ENCODE measurements at places on chromosomes 4 and X.
A peak's percentile ranks its signal among the peaks of the same experiment; 100 is the strongest.

DNA sequence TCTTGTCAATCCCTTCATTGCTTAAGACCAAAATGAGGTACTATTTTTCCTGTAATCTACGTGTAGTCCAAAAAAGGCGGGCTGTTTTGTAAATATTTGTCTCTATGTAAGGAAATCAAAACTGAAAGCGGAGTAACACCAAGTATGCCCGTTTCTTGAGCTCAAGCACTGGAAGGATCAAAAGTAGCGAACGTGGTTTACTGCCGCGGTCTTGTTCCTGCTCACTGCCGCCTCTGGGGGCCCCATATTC lies 71.5 kb downstream of the AFF1 start:
- no peak for DNase-seq

- DNase-seq: peak; percentile 14
These were observed 54.1 kb upstream of the CLDN34 start for GRCh38 chrX:9913146-9913433.

GRCh38 chr4:8079031-8079885 lies 79.4 kb downstream of the ABLIM2 start:
- DNase-seq: no peak

DNA sequence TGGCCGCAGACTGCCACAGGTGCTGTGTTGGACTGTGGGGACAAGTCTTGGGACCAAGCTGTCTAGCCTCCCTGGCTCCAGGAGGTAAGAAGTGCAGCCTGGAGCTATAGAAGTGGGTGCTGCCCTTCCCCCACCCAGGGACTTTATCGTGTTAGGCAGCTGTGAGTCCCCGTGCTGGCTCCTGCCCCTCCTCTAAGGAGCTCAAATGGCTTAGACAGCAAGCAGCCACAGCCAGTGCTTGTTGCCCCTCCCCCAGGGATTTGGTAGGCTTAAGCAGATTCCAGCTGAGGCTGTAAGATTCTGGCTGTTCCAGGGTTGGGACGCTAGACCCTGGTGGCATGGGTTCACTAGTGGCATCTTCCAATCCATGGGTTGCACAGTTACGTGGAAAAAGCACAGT lies 979.4 kb upstream of the PCDH10 start:
- DNase-seq: no peak

GRCh38 chr4:11495291-11495690 lies 66.6 kb upstream of the HS3ST1 start:
- no peak for DNase-seq

DNA sequence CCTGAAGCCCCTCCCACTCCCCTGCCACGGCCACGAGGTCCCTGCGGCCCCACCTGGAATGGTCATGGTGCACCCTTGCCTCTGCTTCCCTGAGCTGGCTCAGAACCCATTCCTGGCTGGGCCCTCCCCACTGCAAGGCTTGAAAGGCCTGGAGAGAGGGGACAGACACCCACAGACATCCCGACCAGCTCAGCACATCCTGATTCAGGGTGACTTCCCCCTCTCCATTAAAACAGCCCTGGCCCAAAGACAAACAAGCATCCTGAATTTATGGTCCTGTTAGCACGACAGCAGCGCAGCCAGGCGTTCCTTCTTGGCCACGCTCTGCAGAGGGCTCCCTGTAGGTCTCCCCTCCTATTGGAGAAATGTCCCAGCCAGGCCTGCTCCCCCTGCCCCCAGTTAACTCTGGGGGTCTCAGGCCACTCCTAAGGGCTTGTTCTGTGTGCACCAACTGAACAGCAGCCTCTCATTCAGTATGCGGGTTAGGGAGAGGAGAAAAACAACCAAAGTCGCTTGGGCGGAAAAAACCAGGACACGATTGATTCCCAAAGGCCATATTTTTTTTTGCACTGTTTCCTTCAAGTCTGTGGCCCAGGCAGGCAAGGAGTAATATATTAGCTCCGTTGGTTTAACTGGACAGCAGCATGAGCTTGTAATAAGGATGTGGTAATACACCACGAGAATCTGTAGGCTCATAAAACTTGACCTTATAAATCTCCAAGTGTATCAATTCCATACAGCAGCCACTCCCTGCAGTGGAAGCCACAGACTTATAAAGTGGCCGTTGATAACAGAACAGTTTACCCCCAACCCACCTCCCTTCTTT lies 106.7 kb upstream of the MSX1 start:
- DNase-seq: no peak

DNA sequence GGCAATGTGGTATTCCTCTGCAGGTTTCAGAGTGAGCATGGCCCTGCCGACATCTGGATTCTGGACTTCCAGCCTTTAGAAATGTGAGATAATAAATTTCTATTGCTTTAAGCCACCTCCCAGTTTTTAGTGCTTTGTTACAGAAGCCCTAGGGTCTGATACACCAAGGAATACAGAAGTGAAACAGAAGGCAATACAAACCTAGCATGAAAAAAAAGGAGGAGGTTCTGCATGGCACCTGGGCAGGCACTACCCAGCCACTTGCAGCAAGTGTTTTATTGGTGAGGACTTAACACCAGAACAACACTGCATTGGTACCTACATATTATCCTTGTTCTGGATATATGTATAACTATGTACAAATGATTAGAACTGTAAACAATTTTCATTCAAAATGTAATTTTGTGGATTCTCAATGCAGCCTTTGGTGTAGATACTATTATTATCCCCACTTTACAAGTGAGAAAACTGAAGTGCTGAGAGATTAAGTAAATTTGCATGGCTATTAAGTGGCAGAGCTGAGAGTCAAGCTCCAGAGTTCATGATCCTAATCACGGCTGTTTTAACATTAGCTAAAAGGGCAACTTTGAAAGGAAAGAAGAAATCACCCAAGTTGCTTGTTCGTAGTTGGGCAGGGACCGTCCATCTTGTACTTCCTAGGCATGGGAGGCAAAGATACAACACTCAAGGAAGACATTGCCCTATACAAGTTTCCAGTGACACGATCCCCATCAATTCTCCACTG lies 71.8 kb downstream of the IL21 start:
- no peak for DNase-seq

- DNase-seq: no peak
These were observed 984.2 kb upstream of the ADGRL3 start for GRCh38 chr4:60215906-60216305.

DNA sequence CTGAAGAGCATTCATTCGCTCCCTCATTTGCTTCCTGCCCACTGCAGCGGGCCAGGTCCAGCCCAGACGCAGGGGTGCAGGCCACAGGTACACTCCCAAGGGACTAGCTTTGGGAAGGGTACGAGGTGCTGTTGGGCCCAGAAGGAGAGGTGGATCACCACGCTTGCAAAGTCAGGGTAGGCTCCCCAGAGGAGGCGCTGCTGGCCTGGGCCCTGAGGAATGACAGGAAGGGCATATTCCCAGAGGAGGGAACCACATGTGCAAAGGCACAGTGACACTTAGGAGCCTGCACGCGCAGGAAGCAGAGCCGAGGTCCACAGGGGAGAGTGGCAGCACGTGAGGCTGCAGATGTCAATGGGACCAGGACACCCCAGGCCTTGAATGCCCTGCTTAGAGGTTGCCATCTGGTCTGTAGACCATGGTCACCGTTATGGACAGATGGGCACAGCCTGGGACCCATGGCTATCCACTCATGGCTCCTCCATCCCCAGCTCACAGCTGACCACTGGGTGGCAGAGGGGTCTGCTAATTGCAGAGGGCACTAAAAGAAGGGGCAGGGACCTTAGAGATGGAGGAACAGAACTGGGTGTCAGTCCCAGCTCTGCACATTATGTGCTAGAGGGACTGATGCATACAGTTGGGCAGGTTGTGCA lies 7.9 kb downstream of the HTRA3 start:
- DNase-seq: no peak

DNA sequence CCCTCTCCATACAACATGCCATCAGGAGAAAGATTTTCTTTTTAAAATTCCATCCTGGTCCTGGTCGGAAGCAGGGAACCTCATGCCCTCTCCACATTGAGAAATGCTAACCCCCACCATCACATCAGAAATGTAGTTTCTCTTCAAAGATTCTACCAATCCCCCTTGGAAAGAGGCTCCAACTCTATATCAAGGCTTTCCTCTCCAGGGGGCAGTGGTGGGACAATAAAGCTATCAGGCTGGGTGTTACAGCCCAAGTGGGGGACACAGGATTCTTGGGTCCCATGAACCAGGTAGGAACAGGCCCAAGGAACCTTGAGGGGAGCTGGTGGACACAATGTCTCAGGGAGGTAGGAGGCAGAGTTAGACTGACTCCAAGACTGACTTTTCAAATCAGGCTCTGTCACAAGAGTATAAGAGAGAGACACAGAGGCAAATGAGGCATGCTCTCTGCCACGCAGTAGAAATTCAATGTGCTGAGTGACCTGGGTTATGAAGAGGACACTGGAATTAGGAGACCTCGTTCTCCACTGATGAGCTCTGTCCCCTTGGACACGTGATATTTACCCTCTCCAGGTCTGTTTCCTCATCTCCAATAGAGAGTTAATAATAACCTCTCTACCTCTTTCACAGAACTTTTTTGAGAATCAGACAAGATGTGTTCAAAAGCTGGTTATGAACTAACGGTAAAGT lies 4.5 kb downstream of the GJB1 start:
- DNase-seq: no peak

DNA sequence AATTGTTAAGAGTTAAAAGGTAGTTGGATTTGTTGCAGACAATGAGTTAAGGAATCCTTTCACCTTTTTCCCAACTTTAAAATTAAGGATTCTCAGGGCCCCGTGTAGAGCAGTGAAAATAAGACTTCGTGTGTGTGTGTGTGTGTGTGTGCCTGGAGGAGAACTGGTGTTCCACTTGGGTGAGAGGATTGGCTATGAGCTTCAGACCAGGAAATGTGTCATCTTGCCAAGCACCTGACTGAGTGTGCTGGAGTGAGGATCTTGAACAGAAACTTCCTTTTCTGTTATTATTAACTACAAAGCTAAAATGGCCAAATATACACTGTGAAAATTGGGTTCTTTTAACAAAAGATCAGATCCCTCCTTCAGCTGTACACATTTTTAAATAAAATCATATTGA lies 113.1 kb upstream of the VCX2 start:
- no peak for DNase-seq

- DNase-seq: no peak
These were observed 51.6 kb downstream of the WDFY3 start for GRCh38 chr4:84914686-84915395.

GRCh38 chrX:11296051-11296450 lies 2.8 kb downstream of the AMELX start:
- no peak for DNase-seq

DNA sequence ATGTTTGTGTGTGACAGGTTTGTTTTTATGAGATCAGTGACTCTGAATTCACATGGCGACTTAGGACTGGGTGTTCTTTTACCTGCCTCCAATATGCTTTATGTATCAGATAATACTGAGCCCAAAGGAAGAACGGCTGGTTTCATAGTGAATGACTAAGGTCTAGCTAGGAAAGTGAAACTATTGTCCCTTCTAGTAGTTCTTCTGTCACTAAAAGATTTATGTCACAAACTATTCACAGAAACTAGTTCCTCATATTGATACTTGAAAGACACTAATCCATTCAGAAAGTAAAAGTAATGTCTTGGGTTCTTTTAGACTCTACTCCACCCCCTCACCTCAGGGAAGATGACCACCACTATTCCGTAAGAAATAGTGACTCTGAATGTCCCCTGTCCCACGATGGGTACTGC lies 81.7 kb downstream of the EGF start:
- no peak for DNase-seq

GRCh38 chr4:16670727-16671126 lies 227.7 kb downstream of the LDB2 start:
- no peak for DNase-seq

GRCh38 chrX:18769364-18769763 lies 61.9 kb downstream of the PPEF1 start:
- no peak for DNase-seq

DNA sequence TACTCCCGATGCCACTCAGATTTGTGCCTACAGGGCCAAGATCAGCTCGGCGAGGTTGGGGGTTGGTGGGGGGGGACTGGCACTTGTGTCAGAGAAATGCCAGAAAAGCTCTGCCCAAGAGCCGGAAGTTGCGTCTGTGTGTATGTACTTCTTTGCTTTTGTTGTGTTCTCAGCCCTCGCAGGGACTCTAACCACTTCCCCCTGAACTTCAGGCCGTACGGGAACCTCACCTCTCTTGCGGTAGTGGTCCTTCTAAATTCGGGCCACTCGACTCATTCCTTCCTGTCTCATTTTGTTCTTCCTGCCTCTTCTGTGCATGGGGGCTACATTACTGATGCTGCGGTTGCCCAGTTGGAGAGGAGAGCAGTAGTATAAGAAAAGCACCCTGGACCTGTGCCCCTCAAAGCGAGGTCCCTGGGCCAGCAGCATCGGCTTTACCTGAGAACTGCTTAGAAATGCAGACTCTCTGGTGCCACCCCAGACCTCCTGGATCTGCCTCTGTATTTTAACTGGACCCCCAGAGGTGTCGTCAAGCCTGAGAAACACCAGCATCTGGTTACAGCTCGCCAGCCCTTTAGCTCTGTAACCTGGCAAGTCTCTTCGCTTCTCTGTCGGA lies 146.3 kb upstream of the RPS6KA3 start:
- DNase-seq: peak; percentile 31

GRCh38 chr4:47733302-47734175 lies 104.3 kb downstream of the CORIN start:
- no peak for DNase-seq

DNA sequence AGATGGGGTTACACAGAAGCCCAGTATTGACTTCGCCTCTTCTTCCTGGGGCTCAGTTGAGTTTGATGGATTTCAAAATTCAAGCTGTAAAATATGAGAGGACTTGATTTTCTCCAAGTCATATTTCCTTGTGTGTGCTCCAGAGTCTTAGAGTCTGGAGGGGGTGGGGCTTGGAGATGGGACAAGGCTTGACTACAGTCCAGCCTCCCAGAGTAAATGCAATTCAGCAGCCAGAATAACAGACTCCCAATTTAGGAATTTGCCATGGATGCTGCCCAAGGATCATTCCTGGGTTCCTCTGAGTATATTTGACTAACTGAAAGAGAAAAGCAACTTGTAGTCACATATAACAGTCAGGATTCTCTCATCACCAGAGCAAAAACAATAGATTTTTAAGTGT lies 53.7 kb upstream of the RBPJ start:
- no peak for DNase-seq

GRCh38 chrX:154758696-154759095 lies 4.0 kb upstream of the DKC1 start:
- DNase-seq: no peak

- peak; percentile 61 for DNase-seq
These were observed 297.4 kb upstream of the TACR3 start for GRCh38 chr4:104017213-104017612.

GRCh38 chrX:9416562-9417348 lies 48.1 kb upstream of the TBL1X start:
- DNase-seq: no peak

DNA sequence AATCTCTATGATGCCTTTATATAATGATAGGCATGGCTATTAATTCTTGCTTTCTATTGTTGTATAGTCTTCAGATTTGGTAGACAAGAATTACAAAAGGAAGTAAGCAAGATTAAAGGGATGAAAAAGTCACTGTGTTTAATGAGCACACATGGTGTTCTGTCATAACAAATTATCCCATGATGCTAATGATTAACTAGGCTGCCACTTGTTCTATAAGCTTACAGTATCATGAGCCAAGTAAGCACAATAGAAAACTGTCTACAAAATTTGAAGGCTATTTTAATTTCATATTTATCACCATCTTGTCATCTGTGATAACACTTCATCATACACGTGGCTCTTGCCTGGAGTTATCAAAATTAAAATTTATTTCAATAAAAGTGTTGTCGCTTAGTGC lies 466.7 kb downstream of the GASK1B start:
- no peak for DNase-seq

All from pons (tissue), 1 donor.